ENCODE measurements at places on chromosomes 16 and 17.

GRCh38 chr16:59719121-59719520 lies 985.0 kb upstream of the GOT2 start:
- DNase-seq: no peak

GRCh38 chr16:56297684-56298083 lies 106.4 kb downstream of the GNAO1 start:
- DNase-seq: no peak

GRCh38 chr17:35930211-35931065 lies at the start of gene RDM1:
RDM1 (minus strand) TSS chr17:35930773; CDS start chr17:35930727, 46 bp downstream.
- no peak for DNase-seq

DNA sequence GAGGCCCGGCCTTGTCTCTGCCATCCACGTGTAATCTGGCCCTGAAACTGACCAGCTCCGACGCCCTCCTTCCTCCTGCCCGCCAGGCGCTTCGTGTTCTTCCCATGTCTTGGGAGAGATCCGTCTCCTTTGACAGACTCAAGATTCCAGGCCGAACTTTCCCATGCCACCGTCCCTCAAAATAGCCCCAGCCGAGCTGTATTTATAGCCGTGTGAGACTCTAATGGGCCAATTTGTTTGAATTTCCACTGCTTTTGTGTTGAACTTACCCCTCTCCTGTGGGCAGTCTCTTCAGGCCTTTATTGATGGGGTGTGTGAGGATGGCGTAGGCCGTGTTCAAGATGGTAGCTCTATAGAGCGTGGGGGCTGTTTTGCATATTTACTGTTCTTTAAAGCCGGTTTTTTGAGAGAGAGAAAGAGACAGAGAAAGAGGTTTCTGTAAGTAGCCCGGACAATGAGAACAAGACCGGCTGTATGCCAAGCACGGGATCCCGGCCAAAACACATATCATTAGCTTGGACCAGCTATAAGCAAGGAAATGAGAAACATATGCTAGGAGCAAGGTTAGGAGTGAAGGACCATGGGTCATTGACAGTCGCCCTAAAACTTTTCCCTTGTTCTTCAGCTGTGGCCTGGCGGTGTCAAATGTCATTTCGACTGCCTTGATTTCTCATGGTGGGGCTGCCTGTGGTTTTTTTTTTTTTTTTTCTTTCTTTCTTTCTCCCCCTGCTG lies 124.5 kb upstream of the ZFHX3 start:
- no peak for DNase-seq

GRCh38 chr17:64331931-64332493 lies 58.6 kb downstream of the PECAM1 start:
- peak; percentile 75 for DNase-seq

DNA sequence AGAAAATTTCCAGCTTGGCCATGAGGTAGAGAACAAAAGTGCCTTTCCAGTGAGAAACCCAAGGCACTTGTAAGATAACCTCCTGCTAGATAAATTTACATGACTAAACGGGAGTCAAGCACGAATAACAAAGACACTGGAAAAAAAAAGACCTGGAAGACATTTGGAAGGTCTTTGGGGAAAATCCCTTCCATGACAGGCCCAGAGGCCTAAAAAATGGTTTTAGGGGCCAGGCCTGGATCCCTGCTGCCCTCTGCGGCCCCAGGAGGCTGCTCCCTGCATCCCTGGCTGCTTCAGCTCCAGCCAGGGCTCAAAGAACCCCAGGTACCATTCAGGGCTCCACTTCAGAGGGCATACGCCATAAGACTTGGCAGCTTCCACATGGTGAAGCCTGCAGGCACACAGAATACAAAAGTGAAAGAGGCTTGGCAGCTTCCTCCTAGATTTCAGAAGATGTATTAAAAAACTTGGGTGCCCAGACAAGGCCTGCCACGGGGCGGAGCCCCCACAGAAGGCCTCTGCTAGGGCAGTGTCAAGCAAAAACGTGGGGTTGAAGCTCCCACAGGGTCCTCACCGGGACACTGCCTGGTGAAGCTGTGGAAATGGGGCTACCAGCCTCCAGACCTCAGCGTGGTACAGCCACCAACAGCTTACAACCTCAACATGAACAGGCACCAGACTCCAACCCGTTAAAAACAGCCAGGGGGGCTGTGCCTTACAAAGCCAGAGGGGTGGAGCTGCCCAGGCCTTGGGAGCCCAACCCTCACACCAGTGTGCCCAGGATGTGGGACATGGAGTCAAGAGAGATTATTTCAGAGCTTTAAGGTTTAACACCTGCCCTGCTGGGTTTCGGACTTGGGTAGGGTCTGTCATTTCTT lies 77.1 kb downstream of the SDK2 start:
- DNase-seq: no peak

DNA sequence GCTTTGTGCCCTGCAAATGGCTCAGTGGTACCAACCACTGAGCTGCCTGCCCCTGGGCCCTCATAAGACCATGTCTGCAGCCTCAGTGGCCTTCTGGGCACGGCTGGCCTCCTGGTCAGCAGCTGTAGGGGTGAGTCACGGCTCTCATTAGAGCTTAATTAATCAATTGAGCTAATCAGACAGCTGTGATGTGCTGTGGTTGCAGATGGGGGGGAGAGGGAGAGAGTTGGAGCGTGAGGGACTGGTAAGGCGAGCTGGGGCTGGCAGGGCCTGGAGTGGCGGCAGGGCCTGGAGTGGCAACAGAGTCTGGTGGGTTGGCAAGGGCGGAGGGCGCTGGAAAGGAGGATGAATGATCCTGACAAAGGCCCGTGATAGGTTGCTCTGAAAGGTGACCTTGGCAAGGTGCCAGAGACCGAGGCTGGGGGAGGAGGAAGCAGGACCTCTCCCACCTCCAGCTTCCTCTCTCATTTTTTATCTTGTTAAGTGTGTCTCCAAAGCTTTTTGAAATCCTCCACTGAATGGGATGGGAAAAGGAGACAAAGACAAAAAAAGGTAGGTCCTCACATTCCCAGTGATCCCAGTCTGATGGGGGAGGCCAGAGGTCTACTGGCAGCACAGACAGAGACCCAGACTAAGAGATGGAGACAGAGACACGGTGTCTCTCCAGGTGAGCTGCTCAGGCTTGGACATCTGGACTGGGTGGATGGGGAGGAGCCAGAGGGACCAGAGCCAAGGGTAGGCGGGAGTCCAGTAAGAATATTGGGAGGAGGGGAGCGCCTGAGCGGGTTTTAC lies 41.6 kb downstream of the DCAKD start:
- no peak for DNase-seq

GRCh38 chr17:51103451-51103850 lies 17.2 kb downstream of the SPAG9 start:
- DNase-seq: no peak

GRCh38 chr16:8675183-8676159 lies 1.1 kb downstream of the ABAT start:
- no peak for DNase-seq

- no peak for DNase-seq
Measured at GRCh38 chr16:22634954-22635353, 124.3 kb downstream of the NPIPB5 start.

DNA sequence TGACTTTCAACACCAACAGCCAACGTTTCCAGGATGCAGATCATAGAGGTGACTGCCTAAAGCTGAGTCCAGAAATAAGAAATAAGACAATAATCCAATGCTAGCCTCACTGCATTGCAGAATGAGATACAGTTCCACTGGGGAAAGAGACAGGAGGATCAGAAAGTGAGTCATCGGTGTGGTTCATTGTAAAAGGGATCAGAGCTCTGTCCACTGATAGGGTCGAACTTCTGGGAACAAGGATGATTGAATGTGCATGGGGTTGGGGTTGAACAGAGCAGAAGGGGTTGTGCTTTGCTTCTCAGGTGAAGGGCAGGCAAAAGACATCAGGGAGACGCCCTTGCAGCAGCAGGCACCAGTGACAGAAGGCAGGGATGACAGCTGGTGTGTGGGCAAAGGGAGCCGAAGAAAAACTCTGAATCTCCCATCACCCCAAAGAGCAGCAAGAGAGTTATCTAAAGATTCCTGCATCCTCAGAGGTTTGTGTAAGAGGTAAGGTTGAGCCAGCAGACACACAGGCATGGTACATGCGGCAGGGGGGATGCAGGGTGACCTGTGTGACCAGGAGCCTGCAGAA lies 16.4 kb downstream of the CLEC10A start:
- DNase-seq: no peak

DNA sequence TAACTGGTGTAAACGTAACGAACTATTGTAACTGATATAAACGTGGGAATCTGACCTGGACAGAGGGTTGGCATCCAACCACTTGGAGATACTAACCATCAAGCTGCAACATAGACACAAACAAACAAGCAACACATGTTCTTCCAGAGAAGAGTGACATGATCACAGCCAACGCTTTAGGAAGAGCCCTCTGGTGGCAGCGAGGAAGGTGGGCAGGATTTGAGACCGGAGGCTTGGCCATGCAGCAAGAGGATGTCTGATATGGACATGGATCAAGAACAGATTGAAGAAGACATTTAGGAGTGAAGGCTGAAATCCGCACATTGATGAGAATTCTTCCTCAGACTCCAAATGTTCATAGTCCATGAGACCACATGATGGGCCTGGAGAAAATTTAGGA lies 40.3 kb upstream of the TNRC6A start:
- DNase-seq: no peak

- no peak for DNase-seq
Measured at GRCh38 chr17:50198026-50198669, 3.3 kb downstream of the COL1A1 start.

DNA sequence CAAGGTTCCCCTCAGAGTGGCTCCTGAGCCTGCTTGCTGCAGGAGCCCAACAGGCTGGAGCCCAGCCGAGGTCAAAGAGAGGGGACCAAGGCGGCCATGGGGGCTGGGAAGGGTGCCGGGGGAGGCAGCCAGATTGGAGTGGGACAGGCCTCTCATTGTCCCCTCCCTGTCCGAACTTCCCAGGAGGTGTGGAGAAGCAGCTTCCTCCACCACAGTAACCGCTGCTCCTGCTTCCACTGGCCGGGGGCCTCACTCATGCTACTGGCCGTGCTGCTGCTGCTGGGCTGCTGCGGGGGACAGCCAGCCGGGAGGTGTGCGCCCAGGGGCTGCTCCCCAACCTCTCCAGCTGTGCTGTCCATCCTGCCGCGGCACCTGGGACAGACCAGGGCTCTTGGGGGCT lies 29.3 kb downstream of the TMEM94 start:
- DNase-seq: no peak

DNA sequence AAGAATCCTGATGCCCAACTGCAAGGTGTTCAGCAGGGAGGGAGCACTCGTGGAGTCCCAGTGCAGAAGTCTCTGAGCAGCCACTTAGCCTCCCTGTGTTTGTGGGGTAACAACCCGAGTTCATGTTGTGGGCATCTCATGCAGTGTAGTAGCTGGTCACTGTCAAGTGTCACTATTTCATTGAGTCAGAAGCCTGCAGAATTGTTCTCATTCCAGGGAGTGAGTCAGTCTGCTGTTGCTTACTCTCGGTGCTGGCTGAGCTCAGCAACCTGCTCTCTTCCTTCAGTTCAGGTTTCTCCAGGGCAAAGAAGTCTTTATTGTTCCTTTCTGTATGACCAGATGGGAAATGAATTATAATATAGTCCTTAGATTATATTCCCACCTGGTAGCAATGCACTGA lies 24.1 kb downstream of the HMOX2 start:
- no peak for DNase-seq

DNA sequence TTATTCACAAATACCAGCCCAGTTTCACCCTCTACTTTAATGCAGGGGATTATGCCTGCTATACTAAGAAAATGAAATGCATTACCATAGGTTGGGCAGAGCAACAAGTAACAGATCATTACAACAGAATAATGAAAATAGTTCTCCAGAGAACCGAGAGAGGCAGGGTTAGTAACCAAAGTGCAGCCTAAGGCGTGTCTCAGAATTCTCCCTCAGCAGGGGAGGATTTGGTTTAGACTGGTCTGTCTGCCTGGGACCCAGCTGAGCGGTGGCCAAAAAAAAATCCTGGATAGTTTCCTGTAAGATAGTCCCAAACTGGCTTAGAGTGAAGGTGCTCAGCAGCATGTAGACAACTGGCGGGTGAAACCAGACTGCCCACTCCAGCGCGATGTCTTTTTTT lies 30.8 kb upstream of the ADCY7 start:
- DNase-seq: no peak

DNA sequence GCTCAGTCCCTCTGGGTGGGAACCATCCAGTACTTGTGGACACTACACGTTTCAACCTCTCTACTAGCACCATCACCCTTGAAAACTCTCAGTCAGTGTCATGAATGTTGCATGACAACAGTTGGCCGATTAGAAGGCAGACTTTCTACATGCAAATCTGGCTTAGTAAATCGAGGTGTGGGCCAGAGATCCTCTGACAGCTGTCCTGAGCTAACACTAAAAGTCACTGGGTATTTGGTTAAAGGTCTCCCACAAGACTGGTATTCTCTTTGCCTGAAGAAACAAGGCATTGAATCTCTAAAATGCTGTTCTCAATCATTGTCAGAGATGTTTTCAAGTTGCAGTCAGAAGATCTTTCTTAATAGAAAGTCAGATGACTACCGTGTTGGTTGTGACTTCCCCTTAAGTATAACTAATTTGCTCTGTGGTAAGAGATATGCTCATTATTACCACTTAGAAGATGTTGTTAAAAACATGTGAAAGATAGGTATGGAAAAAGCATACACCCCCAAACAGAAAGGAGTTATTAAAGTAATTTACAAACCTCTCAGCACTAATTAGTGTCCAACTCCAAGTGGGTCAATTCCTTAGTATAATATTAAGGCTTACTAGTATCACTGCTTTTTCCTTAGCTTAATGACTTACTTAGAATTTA lies 62.3 kb downstream of the WNT3 start:
- no peak for DNase-seq

DNA sequence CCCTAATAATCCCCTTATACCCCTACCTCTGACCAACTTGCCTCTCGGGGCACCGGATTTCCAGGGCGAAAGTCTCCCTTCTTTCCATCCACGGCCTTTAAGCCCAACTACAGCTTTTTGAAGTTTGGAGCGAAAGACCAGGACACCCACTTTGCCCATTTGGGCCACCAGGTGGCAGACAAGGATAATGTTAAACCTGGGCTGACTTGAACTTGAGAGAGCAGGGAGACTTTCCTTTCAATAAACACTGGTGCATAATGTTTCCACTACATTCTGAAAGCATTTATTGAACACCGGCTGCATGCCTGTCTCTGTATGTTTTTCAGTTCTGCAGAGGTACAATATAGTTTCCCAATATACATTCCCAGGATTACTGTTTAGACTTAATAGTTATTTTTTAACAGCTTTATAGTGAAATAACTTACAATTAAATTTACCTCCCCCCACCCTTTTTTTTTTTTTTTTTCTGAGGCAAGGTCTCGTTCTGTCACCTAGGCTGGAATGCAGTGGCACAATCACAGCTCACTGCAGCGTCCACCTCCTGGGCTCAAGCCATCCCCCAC lies 6.9 kb upstream of the CES3 start:
- DNase-seq: peak; percentile 41

- DNase-seq: no peak
Measured at GRCh38 chr17:63538693-63539595, 11.3 kb upstream of the DCAF7 start.
